NCI-H1105 (cell line): ENCODE measurements at places on chromosomes 16 and 17.
A peak's percentile ranks its signal among the peaks of the same experiment; 100 is the strongest.

- DNase-seq = peak; percentile 56
Measured at GRCh38 chr17:1724351-1724868, at the start of gene WDR81. WDR81 (plus strand) TSS chr17:1724704; CDS start chr17:1724960, 256 bp downstream.

DNA sequence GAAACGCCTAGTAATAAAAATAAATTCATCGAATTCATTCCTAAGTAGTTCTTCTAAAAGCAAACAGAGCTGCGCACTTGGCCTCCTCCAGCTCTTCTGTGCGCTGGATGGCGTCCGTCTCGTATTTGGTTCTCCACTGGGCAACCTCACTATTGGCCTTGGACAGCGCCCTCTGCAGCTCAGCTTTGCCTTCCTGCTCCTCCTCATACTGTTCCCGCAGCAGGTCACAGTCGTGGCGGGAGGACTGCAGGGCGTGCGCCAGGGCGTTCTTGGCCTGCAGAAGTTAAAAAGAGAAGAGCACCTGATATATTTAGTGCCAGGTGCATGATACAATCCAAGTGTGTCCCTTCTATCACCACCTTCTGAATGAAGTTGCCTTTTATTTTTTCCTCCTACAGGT is 21.8 kb downstream of the MYH3 start:
- no peak for DNase-seq

DNA sequence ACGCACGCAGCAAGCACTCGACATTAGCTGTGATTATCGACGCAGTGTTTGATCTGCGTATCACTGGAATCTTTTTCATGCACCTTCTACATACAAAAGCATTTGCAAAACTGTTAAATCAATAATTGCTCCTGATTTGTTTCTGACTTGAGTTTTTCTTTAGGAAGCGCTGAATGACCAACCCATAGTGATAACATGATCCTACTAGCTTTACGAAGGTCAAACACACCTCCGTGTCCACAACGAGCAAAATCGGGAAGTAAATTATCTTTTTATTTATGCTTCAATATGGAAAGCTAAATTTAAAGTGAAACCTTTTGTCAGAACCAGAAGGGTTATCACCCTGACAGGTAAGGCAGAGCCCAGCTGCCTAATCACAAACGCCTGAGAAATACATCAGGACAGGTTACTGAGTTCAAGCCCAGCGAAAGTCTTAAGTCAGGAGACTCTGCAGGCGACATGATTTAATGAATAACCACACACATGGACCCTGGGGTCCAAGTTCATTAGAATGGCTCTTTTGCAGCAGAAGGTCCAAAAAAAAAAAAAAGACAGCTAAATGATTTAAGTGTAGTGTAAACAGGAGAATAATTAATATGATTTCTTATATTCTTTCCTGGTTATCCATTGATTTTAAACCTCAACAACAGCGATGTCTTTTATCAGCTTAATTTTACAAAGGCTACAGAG is 104.2 kb downstream of the ADCY9 start:
- no peak for DNase-seq

DNA sequence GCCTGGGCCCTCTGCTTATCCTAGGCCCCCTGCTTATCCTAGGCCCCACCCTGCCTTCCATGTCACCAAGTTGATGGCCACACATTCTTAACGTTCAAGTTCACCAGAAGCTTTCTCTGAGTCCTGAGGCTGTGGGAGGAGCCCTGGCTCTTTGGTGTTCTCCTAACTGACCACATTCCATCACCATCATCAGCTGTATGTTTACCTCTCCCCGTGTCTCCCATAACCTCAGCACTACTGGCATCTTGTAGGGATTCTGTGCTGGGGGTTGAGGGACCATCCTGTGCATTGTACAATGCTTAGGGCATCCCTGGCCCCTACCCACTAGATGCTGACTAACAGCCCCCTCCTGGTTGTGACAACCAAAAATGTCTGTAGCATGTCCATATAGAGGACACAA is 99.3 kb downstream of the NDE1 start:
- DNase-seq = no peak

DNA sequence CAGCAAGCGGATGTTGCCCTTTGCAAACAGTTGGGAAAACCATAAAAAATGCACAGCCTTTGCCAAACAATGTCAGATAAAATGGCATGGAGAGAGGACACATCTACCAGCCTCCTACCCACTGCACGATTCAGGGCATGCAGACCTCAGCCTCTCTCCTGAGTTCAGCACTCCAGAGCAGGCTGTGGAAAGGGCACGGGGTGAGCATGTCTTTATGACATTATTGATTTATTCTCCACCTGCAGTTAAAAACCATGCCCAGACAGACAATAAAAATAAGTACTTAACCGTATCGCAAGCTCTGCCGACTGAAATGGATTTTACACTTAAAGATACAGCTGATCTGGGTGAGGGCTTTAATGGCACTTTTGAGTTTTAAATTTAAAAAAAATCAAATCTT is 127.1 kb downstream of the MAF start:
- DNase-seq = peak; percentile 1

DNA sequence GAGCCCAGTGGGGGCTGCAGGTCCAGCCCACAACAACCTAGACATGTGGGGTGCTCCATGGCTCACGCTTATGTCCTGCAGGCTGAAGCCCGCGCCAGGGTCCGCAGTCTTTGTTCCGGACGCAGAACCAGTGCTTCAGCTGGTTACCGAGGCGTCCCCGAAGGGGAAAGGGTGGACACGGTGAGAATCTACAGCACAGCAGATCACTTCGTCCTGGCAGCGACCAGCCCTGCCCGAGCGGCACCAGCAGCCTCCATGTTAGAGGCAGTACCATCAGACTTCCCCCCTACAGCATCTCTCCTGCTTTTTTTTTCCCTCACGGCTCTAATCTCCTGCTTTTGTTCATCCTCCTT is 1736.4 kb downstream of the TP53TG3F start:
- no peak for DNase-seq
